ENCODE measurements at places on chromosomes 3 and 15.

GRCh38 chr3:17032407-17033034 is 147.8 kb downstream of the PLCL2 start:
- DNase-seq = no peak

DNA sequence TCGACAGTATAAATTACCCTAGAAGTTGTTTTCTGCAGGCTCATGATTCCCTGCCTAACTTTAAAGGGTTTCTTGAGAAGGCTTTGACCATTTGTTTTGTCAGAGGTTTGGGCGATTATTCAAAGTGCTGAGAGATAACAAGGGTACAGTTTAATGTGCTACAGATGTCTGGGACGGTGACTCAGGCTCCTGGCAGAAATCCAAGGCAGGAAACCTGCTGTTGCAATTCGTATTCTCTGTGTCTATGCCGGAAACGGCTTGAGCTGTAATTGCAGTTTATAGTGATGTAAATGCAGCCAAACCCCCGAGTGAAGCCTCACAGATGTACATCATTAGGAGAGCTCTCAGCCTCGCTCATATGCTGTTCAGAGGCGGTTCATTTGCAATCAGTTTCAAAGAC is 65.6 kb downstream of the SYNPR start:
- peak; percentile 71 for DNase-seq

GRCh38 chr3:71168121-71168721 is 415.3 kb downstream of the FOXP1 start:
- no peak for DNase-seq

GRCh38 chr15:26087881-26088280 is 224.8 kb upstream of the ATP10A start:
- DNase-seq = no peak

DNA sequence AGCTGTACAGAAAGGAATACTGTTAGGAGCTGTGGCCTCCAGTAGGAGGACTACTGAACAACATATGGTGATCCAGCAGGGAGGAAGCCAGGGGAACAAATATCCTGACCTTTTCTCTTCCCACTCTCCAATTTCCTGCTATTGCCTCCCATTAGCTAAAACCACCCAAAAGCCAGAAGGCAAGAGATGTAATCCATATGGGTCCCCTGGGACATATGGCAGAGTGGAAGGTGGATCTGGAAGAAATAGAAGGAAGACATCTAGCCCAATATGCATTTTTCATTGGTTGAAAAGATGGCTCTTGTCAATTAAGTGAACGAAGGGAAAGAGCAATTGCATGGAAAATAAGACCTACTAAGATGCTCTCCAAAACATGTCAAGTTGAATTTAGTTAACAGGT is 167.2 kb downstream of the CNTN3 start:
- DNase-seq = no peak

- DNase-seq = no peak
These were observed 33.6 kb downstream of the ADAMTS17 start for GRCh38 chr15:100308213-100308600.

- DNase-seq = no peak
These were observed 804 bp upstream of the BRPF1 start for GRCh38 chr3:9730657-9731205.

DNA sequence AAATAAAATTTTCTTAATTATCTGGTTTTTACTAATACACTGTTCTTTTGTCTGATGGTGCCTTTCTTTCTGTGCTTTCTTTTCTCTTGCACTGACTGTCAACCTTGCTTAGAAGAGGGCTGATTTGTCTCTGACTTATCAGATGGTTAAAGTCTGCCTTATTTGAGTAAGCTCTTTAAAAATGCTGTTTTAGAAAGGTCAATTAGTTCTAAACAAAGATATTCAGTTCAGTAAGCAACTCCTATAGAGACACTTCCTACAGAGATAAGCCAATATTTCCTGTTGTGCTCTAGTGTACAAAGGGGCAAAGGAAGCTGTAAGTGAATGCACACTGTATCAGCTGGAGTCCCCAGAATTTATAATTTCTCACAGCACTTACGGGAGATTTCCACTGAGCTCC is 153.4 kb upstream of the TSPAN3 start:
- no peak for DNase-seq

DNA sequence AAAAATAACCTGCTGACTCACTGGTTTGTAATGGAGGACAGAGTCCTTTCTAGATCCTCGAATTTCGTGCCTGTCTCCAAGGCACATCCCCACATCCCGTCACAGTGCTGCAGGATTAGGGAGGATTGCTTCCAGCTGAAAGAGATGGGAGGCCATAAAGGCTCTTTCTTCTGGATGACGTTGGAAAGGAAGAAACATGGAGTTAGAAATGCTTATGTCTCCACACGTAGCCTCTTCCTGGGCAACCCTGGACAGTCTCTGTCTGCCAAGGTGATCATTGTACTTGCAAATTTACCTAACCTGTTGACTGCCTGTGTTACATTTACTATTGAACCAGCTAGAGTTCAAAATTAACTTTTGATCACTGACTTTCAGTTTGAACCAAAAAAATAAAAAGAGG is 27.6 kb upstream of the VILL start:
- DNase-seq = no peak

DNA sequence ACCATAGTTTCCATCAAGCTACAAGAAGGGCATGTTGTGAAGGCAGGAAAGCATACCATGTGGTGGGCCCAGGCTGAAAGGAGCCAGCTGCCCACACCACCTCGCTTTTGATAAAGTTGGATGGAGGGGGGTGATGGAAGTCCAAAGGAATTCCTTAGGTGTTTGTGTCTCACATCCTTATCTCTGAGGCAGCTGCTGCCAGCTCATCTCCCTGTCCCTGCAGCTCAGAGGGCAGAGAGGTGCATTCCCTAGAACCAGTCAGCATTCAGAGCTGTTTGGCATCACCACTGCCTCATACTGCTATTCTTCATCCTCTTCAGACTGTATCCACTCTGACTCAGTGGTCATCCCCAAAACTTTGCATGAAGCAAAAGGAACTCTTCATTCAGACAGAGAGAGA is 141.5 kb upstream of the BFSP2 start:
- no peak for DNase-seq

DNA sequence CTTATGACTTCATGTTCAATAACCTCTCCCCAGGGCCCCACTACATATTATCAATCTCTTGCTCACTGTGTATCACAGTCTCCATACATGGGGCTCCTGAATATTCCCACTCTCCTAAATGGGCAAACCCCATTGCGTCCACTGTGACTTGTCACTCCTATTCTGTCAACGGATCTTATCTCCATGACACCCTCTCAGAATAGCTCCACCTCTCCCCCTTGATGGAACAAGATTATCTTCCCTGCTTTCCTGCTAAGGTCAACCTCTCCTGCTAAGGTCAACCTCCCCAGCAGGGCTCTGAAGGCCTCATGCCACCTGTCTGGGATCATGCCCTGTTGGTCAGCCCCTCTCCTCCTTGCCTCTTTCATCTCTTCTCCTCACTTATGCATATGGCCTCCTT is 1.8 kb downstream of the CLDN18 start:
- no peak for DNase-seq

DNA sequence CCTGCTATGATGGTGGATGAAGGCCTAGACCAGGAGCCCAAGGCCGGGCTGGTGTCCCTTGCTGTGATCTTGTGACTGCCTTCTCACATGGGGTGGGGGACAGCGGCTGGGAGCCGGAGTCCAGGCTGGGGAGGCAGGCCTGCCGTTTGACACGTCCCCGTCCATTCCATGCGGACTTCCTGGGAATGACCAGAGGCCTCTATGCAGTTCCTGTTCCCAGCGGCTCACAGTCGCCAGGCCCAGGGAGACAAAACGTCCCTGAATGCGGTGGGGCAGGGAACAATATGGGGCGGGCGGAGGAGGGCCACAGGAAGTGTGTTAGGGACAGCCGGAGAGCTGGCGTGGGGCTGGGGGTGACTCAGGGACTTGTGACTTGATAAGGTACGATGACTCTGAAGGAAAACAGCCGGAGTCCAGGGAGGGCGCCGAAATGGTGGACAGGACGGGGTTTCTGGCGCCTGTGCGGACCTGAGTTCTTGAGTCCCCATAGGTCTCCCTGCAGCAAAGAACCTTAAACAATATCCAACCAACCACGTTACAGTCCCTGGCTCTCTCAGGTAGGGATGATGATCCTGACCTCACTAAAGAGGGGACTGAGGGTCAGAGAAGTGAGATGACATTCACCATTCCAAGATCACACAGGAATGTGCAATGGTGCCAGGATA is 40.5 kb upstream of the SMAD6 start:
- no peak for DNase-seq

- DNase-seq = peak; percentile 84
These were observed 75.4 kb downstream of the KLF13 start for GRCh38 chr15:31402003-31402402.

DNA sequence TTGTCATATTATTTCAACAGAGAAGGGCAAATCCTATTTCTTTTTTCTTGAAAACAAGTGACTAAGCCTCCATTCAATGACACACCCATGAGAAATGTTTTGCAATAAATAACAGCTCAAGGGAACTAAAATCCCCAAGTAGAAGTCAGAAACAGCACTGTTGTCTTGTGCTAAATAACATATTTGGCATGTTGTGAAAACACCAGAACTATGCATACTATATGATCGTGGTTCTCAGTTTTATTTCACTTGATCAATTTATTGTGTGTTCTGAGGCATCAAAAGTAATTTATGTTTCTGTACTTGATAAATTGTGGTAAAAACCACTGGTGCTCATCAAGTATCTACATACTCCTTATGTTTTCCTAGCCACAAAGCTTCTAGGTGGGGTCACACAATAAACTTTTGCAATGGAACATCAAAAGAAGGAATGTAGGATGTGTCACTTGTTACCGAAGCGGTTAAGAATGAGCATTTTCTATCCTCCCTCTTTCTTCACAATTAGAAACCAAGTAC is 691.7 kb upstream of the CBLB start:
- no peak for DNase-seq

GRCh38 chr15:88729581-88729980 is 73.7 kb upstream of the ACAN start:
- no peak for DNase-seq

- DNase-seq = no peak
These were observed 932 bp downstream of the GSK3B start for GRCh38 chr3:120093119-120093910.

DNA sequence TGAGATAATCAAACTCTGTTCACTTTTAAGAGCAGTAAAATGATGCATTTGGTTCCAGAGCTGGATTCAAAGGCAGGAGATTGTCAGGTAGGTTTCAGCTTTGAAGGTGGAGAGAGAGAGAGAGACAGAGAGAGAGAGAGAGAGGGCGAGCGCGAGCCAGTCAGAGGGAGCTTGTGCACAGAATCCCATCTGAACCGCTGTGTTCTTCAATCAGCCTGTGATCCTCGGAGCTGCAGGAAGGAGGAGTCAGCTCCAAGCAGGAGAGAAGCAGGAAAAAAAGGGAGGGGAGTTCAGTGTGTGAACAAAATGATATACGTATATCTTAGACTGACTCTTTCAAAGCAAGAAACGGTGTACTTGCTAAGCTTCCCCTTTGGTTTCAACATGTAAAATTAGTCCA is at the start of gene GPR149:
GPR149 (minus strand) TSS at position 177 of the 400 bp plus-strand sequence. CDS start 575 bp downstream, outside the sequence.
- no peak for DNase-seq

DNA sequence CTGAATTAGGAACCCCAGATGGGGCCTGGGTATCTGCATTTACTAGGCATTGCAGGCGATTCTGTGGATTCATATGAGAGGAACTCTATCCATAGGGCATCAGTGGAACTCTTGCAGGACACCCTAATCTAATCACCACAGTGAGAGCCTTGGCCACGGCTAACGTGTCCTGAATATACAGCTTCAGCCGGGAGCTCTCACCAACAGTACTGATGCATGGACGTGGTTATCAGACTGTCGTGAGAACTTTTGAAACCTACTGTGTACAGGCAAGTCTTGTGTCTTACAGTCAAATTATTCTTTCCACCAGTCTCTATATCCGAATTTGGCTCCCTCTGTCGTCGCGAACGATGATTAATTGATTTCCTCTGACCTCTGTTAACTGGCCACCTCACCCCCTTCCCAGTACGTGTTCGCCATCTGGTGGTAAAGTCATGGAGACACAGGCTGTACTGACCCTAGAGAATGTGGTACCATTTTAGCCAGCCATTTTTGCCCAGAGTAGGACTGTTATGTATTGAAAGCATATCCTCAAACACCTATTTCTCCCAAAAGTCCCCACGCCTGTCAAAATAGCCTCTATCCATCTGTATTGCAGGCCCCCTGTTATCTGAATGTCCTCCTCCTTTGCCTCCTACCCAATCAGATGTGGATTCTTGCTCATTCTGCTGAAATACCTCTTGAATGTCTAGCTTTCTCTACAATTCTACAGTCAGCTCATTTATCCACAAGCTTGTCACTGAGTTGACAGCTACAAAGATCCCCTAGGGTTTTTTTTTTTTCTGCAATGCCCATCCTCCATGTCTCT is 39.7 kb downstream of the GLDN start:
- peak; percentile 53 for DNase-seq

DNA sequence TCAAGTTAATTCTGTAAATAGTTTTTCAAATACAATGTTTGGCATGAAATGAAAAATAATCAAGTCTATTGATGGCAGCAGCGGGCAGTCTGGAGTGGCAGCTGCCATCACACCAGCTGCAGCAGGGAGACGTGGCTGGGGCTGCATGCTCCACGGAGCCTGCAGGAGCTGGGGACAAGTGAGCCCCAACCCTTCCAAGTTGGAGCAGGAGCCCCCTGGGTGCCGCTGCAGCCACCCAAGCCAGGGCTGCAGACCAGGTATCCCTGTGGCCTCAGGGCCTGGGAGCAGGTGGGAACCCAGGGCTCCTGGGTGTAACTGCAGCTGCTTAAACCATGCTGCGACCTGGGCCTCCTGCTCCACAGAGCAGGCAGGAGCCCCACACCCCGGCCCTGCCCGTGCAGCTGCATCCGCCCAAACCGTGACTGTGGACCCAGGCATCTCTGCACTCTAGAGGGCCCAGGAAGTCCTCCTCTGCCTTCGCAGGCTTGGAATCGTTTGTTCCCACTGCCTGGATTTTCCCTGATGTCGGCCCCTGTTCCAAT is 257.4 kb downstream of the PLOD2 start:
- no peak for DNase-seq

GRCh38 chr3:38126121-38126892 is 10.6 kb downstream of the ACAA1 start:
- DNase-seq = no peak

- DNase-seq = no peak
These were observed 46.6 kb upstream of the CTSH start for GRCh38 chr15:78991476-78991875.

DNA sequence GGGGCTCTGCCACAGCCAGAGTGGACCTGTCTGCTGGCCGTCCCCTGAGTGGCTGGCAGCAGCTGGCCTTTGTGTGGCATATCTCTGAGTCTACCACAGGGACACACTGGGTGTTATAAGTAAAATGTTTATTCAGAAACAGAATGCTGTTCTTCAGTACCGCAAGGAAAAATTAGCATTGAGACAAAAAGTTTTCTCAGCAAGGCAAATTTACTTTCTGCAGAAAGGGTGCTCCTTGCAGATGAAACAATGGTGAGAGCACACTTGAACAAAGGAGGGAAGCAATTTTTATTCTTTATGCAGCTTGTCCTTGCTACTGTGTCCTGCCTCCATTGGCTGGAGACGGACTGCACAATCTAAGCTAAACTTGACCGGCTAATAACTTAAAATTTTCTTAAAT is 4.0 kb downstream of the TMEM89 start:
- no peak for DNase-seq

GRCh38 chr15:76084256-76084655 is 24.5 kb downstream of the TMEM266 start:
- no peak for DNase-seq

Measured in lower leg skin (tissue), 4 donors.